ENCODE measurements at places on chromosomes 12 and 14.

- DNase-seq = peak; percentile 83
Observed at GRCh38 chr14:91229743-91230200, 14.7 kb downstream of the GPR68 start.

GRCh38 chr12:68868043-68868790 lies 60.2 kb downstream of the MDM2 start:
- no peak for DNase-seq

GRCh38 chr12:51962737-51963136 lies 11.2 kb downstream of the ACVR1B start:
- DNase-seq = no peak

GRCh38 chr12:77339610-77340009 lies 274.2 kb upstream of the E2F7 start:
- DNase-seq = no peak

GRCh38 chr12:120093336-120093591 lies 23.3 kb downstream of the RAB35 start:
- DNase-seq = no peak

DNA sequence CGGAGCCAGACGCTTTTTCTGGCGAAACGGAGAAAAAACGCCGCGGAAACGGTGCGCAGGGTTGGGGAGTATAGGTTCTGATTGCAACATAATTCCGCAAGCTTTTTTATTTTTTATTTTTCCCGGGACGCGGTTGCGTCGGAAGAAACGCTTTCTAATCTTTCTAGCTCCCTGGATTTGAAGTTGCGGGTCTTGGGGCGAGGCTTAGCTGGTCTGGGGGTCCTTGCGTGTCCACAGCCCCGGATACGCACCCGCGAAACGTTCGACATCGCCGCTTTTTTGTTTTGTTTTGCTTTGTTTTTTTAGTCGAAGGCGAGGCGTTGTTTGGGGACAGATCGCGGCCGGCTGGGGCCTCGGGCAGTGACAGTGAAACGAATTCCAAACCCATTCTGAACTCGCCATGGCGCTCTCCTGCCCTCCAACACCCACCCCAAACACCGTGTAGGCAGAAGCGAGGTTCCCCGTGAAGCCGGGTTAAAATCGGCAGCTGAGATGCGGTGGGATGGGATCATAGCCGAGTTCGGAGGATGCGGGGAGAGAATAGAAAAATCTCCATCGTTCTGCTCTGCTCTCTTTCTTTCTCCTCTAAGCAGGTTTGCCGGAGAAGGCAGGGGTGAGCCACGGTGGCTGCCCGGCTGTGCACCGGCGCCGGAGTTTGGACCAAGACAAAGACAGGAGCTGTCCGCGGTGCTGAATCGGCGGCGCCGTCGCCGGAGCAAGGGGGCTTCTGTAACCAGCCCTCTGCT lies 8.1 kb upstream of the LHX5 start:
- DNase-seq = peak; percentile 78

DNA sequence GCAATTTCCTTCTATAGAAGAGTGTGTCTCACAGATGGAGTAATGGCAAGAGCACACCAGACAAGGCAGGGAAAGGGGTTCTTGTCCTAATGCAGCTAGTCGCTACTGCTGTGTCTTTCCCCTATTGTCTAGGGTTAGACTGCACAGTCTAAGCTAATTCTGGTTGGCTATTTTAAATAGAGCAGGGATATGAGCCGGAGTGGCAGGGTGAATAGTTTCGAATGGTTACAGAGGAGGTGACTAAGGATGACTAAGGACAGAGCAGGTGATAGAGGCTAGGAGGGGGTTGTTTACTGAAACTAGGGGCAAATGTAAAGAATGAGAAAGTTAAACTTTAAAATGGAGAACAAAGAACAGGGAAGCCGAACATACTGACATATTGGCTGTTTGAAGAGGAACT lies 25.6 kb upstream of the CPNE8 start:
- DNase-seq = no peak

DNA sequence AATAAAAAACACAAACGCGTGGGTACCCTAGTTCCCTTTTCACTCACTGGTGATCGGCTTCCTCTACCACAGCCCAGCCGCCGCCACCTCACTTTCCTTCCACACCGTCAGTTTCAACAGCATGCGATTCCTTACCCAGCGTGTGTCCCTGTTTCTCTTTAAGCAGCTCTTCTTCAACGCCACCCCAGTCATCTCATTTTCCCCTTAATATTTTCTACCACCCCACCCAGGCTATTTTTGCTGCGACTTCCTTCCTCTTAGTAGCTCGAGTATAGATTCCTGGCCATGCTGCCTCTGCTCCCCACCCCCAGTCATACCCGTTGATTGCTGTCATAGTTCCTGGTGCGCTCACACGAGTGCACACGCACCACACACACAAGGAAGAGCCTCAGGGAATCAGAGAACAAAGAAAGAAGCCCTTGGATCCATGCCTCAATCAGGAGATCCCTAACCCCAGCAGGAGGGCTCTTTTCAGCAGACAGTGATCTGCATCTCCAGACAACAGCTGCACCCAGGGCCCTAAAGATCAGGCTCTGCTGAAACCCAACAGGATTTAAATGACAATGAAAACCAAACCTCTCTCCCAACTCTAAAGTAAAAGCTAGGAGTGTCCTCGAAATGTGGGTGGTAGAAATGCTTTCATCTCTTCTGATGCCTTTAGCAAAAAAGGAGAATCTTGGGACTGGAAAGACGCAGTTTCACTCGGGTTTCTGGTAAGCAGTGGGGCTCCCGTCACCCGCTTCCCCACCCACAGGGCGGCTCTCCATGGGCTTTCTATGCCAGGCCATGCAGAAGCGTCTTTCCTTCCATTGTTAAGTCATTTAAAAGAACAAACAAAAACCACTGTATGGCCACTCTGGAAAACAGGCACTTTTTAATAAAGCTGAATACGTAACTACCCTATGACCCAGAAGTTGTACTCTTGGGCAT lies 23.8 kb downstream of the VPS37B start:
- peak; percentile 79 for DNase-seq

- DNase-seq = no peak
Observed at GRCh38 chr14:61598980-61599379, 96.3 kb upstream of the HIF1A start.

DNA sequence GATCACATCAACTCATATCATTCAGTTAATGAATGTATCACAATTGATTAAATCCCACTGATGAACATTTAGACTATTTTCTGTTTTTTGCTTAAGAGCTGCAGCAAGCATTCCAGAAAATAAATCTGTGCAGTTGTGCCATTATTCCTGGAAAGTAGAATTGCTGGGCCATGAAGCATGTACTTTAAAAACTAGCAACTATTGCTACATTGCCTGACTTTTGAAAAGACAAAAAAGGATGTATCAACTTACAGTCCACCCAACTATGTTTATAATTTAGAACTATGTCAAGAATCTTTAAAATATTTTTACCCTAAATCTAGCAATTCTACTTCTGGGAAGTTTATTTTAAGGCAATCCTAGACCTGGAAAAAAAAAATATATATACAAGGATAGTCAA lies 33.4 kb upstream of the ERGIC2 start:
- no peak for DNase-seq

DNA sequence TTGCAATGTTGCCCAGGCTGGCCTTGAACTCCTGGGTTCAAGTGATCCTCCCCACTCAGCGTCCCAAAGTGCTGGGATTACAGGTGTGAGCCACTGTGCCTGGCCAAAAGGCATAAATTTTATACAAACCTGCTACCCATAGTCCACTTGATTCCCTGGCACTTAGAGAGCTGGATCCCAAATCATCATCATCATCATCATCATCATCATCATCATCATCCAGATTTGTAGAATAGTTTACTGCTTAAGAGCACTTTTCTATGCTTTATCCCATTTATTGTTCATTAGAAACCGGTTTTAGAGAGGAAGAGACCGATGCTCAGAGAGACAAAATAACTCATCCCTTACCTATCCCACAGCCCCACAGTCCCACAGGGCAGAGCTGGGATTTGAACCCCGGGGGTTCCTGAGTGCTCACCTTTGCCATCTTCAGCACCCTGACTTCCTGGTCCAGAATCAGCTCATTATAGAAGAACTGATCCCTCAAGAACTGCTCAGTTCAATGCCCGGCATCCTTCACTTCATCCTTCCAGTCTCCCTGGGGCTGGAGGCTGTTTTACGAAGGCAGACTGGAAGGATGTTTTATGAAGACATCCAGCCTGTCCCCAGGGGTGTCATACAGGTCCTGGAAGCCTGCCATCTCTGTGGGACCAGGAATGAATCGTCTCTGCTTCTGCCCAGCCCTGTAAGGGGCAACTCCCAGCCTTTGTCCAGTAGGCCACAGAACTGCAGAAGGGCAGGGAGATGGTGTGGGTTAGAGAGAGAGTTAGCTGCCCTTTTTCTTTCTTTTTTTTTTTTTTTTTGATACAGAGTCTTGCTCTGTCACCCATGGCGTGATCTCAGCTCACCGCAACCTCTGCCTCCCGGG lies 20.2 kb upstream of the OASL start:
- DNase-seq = no peak

- no peak for DNase-seq
Observed at GRCh38 chr12:116474899-116475298, 84.3 kb upstream of the MAP1LC3B2 start.

DNA sequence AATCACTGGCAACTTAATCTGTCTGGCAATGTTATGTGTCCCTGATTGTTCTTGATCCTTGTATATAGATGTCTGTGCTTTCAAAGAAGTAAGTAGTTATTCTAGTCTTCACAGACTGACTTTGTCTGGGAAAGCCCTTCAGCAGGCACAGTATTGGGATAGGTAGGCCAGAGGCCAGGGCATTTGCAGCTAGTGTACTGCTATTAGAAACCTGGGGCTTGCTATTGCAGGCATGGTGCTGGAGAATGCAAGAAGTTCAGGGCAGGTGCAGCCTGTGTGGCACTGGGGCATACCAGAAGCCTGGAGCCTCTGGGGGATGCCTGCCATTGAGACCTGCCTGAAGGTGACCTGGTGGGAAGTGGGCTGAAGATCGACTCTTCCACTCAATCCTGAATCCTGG lies 96.3 kb downstream of the TMTC3 start:
- no peak for DNase-seq

GRCh38 chr14:35047976-35048513 lies 2.0 kb downstream of the FAM177A1 start:
- DNase-seq = no peak

Data from activated CD8-positive, alpha-beta memory T cell treated with anti-CD3 and anti-CD28 coated beads, Interleukin-2, amount 50 U/mL, for 48 hours (primary cell).